ENCODE measurements at places on chromosomes 16 and 17. TPM values are rescaled to one million over a fixed set of nuclear protein-coding genes. Genes with fewer than 3 reads are reported as not detected.

DNA sequence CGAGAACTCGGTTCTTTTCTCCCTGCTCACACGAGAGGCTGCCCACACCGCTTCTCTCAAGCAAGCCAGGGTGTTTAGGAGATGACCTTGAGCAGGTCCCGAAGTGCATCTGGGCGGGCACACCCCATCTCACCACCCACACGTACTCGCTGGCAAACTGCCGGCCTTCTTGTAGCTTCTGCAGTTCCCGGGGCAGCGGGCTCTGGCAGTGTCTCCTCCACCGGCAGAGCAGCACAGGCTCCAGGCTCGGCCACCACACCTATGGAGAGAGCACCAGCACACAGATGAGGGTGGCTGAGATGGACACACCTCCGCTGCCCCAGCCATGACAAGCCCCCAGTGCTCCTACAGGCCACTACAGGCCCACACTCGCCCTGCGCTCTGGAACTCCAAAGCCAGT, 23.5 kb downstream of the ZNF276 start:
- DNase-seq: no peak

GRCh38 chr17:68035131-68035522, 408 bp upstream of the KPNA2 start:
- no peak for DNase-seq

GRCh38 chr17:7613769-7614424, 800 bp downstream of the FXR2 start:
- DNase-seq: no peak

DNA sequence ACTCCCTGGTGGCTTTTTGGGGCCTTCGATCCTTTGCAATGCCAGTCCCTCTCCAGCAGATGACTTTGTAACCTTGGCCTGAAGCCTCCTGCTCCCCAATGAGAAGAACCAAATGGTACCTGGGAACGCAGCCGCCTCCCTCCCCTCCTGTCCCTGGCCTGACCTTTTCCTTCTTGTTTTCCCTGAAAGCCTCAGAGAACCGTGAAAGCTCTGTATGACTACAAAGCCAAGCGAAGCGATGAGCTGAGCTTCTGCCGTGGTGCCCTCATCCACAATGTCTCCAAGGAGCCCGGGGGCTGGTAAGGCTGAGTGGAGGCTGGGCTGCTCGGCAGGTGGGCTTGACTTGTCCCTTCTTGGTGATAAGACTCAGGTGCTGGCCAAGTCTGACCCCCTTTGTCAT, 88.0 kb downstream of the SDR42E1 start:
- no peak for DNase-seq

DNA sequence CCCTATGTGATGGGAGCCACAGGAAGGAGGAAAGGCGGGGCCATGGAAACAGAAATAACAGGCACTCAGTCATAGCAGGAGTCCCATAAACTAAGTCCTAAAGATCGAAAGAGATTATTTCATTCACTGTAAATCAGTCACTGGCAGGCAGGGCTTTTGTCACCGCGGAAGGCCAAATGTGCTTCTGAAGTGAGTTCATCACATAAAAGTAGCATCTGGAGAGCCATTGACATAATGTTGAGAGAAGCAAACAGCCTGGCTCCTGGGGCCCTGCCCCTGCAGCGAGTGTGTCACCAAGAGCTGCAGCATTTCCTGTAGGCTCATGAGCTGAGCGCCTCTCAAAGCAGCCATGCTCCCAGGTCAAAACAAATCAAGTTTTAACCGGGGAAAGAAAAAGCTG, 476.2 kb downstream of the HAPSTR1 start:
- DNase-seq: no peak

BCO1 gene
- total RNA-seq: not detected

HOXB13 gene
- not detected for total RNA-seq

- no peak for DNase-seq
Observed at GRCh38 chr17:18364166-18364565, 816 bp upstream of the SHMT1 start.

DNA sequence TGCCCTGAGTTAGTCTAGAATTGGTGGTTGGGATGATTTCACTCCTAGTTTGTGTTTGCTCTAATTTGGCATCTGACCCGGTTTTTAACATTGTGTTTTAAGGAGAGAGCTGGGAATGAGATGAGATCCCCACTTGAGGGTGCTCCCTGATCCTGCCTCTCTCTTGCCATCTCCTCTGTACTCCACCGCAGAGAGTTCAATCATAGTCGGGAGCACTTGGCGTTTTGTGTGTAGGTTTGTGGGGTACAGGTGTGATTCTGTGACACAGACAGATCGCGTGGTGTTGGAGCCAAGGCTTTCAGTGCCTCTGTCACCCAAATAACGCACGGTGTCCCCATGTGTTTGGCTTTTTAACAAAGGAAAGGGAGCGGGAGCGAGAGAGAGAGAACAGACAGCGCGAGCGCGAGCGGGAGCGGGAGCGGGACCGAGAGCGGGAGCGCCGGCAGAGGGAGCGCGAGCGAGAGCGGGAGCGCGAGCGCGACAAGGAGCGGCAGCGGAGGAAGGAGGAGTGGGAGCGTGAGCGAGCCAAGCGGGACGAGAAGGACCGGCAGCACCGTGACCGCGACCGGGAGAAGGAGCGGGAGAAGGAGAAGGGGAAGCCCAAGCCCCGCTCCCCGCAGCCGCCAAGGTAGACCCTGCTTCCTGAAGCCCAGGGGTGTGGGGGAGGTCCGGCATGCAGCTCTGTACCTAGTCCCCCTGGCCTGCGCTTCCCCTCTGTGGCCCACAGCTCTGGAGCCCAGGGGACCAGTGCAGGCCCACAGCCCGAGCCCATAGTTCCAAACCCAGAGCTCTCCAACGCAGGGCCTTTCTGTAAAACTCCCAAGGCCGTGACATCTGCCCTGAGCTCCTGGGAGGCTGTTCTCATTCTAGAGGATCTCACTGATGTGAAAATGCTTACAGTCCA, 27.2 kb upstream of the IL17C start:
- DNase-seq: no peak

DNA sequence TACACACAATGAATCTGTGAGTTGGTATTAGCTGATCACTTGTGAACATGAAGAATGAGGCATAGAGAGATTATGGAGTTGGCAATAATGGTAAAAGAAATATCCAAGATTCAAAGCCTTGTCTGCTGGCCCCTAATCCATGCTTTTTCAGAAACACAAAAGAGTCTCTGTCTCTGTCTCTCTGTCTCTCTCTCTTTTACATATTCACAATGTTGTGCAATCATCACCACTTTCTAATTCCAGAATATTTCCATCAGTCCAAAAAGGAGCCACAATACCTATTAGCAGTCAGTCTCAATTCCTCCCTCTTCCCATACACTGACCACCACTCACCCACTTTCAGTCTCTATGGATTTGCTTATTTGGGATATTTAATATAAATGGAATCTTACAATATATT, 370.1 kb upstream of the CDH8 start:
- no peak for DNase-seq

GRCh38 chr16:60755907-60756306, 1280.3 kb downstream of the CDH8 start:
- DNase-seq: no peak

- DNase-seq: no peak
Observed at GRCh38 chr17:50818921-50819657, 16.3 kb upstream of the WFIKKN2 start.
